ENCODE measurements at places on chromosomes 5 and 9.
A peak's percentile ranks its signal among the peaks of the same experiment; 100 is the strongest.

- DNase-seq = peak; percentile 38
These were observed 228.5 kb downstream of the ESM1 start for GRCh38 chr5:54756796-54757402.

GRCh38 chr5:37598733-37599132 lies 219.6 kb downstream of the WDR70 start:
- DNase-seq = no peak

DNA sequence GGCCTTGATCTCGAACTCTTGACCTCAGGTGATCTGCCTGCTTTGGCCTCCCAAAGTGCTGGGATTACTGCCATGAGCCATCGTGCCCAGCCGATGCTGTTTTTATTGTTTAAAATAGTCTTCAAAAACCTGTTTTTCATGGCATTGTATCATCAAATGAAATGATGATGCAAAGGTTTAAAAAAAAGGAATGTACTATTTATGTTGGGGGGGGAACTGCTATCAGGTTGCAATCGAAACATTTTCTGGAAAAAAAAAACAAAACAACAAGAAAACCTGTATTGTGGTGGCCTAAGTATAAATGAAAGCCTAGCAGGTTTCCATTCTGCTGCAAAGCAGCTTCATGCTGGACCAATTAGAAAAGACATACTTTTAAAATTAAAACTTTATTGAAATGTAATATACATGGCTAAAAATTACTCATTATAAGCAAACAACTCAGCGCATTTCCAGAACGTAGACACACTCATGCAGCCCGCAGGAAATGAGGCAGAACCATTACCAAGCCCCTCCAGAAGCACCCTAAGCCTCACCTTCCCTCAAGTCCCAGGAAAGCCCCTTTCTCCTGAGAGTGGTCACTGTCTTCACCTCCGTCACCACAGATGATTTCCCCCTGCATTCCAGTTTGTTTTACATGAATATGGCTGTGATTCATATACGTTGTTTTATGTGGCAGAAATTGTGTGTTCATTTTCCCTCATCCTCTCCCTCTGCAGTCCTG lies 19.0 kb downstream of the GPR107 start:
- DNase-seq = peak; percentile 41

GRCh38 chr5:79513308-79513703 lies 628 bp downstream of the HOMER1 start:
- DNase-seq = no peak

DNA sequence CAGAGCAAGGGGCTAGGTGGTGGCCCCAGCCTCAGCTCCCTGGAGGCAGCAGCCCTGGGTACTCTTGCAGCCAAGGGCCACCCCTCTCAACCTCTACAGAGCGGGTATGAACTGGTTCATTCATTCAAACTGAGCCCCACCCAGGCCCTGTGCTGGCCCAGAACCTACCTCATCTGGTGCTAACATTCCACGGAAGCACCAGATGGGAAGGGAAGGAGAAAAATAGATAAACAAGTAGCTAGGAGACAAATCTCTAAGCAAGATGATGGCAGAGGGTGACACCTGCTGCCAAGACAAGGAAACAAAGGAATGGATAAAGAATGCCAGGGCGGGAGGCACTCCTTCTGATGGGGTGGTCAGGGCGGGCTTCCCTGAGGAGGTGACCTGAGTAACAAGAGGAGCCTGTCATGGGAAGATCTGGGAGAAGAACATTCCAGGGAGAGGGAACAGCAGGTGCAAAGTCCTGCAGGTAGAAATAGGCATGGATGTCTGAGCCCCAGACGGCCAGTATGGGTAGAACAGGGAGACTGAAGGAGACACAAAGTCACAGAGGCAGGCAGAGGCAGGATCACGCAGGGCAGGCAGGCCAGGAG lies 6.1 kb downstream of the ST6GALNAC4 start:
- DNase-seq = no peak

DNA sequence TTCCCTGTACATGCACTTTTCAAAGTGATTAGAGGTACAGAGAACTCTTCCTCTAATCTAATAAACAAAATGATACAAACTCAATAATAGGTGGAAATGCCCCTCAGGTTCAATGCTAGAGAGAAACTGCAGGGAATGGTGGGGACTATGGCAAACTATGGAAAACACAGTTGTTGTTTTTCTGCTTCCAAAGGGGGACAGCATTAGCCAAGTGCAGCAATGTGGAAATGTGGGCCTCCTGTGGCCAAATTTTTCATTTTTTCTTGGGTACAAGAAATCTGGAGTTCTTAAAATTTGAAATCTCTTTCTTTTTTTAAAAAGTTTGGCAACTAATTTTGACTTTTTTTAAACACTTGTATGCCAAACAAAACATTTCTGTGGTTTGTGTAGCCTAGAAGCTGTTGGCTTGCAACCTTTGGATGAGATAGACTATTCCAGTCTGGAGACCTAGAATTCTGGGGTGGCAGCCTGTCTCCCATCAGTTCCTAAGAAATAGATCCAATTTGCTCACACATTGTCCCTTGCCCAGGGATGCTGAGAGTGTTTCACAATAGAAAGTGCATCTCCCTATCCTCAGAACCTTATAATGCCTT lies 218.6 kb downstream of the PAPPA start:
- DNase-seq = no peak

GRCh38 chr5:82406205-82406773 lies 128.1 kb upstream of the RPS23 start:
- DNase-seq = peak; percentile 97

DNA sequence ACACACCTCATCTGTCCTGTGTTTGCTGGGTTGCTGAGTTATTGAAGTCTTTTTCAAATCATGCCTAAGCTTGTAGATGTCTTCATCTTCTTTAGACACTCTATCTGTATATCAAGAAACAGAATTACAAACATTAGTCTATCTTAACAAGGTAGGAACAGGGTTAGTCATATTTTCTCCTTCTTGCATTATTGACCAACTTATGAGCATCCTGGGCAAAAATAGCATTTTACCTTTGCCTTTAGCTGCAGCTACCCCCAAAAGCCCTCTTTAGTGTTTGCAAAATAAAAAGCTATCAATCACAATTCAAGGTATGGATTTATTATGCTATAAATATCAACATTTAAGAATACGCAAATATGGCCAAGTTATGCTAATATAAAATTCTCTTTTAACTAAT lies 3.4 kb downstream of the PLK2 start:
- no peak for DNase-seq

DNA sequence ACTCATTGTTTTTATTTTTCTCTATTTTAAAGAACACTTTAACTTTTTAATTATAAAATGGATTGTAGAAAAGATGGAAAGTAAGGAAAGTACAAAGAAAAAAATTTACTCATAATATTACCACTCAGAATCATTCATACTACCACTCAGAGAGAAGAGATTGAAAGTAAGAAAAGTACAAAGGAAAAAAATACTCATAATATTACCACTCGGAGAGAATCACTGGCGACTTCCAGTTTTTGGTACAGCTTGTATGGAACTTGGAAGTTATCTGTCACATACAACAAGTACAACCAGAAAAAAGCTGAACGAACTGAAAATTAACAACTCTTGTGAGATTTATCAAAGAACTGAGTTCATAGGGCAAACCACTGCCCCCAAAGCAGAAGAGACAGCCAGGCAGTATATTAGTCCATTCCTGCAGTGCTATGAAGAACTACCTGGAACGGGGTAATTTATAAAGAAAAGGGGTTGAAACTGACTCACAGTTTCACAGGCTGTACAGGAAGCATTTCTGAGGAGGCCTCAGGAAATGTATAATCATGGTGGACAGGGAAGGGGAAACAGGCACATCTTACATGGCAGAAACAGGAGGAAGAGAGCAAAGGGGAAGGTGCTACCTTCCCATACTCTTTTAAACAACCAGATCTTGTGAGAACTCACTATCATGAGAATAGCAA lies 183.9 kb downstream of the SMARCA2 start:
- no peak for DNase-seq

GRCh38 chr9:13734601-13735000 lies 455.1 kb upstream of the MPDZ start:
- DNase-seq = no peak

- DNase-seq = no peak
These were observed 42.5 kb downstream of the GTF3C4 start for GRCh38 chr9:132712753-132713152.

DNA sequence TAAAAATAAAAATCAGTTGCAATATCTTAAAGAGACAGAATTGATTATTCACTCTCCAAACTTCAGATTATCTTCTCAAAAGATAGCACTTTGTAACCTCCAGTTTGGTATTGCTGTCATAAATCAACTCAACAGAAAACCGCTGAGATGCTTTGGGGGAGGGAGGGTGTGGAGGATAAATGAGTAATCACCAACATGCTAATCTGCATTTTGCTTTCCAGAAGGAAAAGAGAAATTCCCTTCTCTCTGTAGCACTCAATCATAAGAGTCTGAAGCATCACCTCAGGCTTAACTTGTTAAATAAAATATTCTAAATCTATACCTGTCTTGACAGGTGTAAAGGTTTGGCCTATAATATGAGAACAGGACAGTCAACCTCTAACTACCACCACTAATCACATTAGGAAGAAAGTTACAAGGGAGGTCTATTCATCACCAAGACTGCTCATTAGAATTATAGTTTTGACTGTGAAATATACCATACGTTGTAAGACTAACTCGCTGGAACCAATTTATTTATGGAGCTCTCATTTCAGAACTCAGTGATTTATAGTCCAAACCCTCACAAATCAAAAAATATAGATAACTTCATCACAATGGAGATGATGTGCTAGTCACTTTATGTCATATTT lies 89.0 kb downstream of the PIK3R1 start:
- DNase-seq = peak; percentile 60

DNA sequence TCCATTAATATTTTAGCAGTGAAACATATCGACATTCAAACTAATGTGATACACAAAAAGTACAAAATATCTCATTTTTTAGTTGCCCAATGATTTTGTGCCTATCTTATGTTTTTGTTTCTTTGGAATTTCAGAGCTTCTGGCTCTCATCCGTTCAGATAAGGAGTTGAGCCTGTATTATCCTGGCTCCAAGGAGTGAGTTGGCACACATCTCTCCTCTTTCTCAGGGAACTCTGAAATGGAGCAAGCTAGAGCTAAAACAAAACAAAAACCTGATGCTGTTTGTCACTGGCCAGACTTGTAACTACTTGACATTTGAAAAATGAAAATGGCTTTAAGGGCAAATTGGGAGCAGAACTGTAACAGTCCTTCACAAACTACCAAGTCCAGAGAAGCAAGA lies 131.3 kb upstream of the SLC28A3 start:
- DNase-seq = no peak

DNA sequence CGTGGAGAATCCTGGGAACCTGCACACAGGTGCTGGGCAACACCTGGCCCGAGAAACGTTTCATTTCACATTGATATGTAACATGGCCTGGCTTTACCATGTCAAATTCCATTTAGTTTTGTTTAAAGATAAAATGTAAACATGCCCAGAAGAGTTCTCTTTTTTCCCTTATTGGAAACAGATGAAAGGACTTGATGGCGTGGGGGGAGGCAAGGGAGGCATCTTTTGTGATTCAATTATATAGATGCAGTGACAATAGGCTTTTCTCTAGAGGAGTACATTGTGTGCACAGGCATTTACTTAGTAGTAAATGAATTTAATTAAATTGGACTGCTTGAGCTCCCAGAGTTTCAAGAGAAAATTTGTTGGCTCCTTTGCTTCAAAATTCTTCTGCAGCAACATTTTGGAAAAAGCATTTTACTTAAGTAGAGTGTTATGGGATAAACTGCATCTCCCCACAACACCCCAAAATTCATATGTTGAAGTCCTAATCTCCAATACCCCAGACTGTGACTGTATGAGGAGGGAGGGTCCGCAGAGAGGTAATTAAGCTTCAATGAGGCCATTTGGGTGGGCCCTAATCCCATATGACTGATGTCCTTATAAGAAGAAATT lies 254.3 kb upstream of the NFIL3 start:
- DNase-seq = no peak

GRCh38 chr9:132006677-132007370 lies 72.8 kb downstream of the MED27 start:
- DNase-seq = peak; percentile 57

DNA sequence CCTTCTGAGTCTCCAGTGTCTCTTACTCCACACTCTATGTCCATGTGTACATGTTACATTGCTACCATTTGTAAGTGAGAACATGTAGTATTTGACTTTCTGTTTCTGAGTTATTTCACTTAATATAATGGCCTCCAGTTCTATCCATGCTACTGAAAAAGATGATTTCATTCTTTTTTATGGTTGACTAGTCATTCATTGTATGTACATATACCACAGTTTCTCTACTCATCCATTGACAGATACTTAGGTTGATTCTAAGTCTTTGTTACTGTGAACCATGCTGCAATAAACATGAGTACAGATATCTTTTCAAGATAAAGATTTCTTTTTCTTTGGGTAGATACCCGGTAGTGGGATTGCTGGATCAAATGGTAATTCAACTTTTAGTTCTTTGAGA lies 107.1 kb upstream of the CHD1 start:
- DNase-seq = no peak

DNA sequence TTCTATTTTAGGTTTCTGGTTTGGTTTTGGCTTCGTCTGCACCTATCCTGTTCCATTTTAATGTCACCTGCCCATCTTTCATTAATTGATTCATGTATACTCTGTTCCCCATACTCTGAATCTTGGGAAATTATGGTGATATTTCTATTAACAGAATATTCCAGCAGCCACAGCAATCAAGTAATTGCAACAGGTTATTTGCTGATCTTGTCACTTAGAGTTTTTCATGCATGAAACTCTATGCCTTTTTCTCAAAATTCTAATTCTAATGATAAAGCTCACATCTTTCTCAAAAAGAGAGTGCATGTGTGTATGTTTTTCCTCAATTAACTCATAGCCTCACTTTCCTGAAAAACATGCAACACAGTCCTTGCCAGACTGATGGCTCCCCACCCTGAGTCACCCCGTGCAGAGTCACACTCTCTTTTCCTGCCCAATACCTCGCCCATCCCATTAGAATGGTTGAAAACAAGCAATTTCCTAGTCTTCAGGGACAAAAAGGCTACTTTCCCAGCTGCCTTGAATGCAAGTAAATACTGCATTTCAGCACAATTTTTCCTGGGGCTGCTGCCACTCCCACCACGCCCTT lies 15.6 kb downstream of the GFRA3 start:
- DNase-seq = no peak

- DNase-seq = no peak
These were observed 25.1 kb downstream of the PPIP5K2 start for GRCh38 chr5:103145196-103145595.

- DNase-seq = no peak
These were observed 881 bp downstream of the SUB1 start for GRCh38 chr5:32586276-32586599.

DNA sequence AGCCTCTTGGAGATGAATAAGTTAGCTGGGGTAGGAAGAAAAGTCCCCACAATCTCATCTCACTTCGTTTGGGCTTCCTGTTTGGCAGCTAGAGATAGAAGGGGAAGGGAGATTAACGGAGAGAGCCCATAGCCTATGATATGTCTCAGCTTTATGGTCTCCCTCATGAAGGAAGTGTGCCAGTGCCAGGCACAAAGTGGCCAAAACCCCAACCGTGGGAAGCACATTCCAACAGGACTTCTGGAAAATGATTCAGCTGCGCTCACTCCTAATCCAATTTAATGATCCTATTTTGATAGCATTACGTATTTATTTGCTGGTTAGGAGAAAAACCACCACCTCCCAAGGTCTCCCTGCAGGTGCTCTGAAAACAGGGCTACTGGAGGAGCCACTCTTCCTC lies 303.1 kb upstream of the CLINT1 start:
- no peak for DNase-seq

GRCh38 chr5:139014726-139015125 lies 139.6 kb upstream of the LRRTM2 start:
- peak; percentile 88 for DNase-seq
